ENCODE measurements at places on chromosomes 2 and 18.

GRCh38 chr2:144554492-144555210 lies 34.7 kb upstream of the ZEB2 start:
- DNase-seq: no peak

- DNase-seq: no peak
These were observed 737.8 kb upstream of the HS6ST1 start for GRCh38 chr2:129056309-129056958.

GRCh38 chr2:206158563-206159345 lies 490 bp downstream of the NDUFS1 start:
- no peak for DNase-seq

GRCh38 chr2:115161081-115161770 lies 718.8 kb downstream of the DPP10 start:
- peak; percentile 30 for DNase-seq

- DNase-seq: no peak
These were observed 125.7 kb downstream of the PDE1A start for GRCh38 chr2:182301093-182301492.

GRCh38 chr2:188319838-188320237 lies 28.2 kb downstream of the GULP1 start:
- no peak for DNase-seq

DNA sequence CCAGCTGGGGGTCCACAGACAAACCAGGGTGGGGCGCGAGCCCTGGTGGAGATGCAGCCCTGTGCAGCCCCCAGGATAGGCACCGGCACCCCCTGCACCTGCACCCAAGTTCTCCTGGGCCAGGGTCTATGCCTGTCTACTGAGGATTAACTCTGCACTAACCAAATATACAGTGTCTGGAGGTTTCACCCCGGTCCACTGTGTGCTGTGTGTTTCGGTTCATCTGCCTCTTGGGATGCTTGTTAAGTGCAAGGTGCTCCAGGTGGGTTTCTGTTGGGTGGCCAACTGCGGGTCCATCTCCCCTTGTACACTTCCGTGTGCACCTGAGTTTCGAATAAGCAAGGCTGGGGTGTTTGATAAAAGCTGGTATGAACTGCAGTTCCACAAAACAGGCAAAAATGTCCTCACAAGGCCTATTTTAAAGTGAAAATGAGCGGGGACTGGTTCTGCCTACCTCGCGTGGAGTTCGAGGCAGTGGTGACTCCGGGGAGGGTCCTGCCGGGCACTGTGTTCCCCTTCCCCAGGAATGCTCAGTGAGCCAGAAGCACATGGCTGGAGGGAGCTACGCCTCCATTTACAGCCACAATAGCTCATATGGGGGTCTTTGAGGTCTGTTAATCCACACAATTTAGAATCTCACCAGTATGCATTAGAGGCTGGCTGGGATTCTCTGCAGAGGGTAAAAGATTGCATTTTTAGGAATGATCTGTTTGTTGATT lies 70.7 kb downstream of the EDAR start:
- DNase-seq: no peak

GRCh38 chr18:51537487-51537886 lies 340.0 kb upstream of the MEX3C start:
- DNase-seq: no peak

DNA sequence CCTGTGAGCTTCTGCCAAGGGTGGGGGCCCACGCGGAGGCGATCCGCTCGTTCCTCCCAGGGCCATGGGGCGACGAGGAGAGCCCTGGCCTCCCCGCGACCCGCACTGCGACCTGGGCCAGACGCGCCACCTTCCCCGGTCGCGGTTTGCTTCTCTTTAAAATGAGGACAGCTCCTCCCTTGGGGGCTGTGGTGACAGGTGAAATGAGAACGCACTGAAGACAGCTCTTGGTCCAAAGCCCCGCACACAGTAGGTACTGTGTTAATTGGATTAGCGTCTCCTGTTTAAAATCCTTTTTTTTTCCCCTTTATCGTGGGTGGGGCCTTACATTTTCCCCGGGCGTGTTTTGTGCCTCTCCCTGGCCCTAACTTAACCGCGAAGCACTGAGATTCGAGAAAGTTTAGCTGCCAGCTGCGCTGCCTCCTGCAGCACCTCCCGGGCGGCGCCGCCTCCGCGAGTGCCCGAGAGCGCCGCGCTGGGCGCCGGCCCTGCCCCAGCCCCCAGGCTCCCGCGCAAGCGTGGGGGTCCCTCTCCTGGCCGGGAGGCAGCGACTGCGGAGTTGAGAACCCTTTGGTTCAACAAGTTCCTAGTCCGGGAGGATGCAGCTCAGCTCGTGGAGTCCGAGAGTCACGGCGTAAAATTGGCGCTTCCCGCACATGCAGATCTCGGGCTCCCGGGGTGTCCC lies 1.1 kb downstream of the HPCAL1 start:
- peak; percentile 48 for DNase-seq

DNA sequence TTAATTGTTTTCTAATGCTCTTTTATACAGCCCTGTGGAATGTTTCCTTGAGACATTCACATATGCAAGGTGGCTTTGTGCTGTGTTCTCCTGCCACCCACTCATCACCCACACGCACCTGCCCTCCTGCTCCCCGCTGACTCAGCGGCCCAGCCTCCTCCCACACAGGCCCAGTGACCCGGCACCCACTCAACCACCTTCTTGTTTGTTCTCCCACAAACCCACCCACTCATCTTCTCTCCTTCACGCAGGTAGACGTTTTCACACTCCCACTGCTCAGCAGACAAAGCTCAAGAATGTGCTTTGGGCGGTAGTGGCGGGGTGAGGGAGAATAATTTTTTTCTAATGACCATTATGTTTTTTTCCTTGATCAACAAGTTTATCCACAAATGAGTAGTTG lies 28.6 kb upstream of the NEMP2 start:
- no peak for DNase-seq

DNA sequence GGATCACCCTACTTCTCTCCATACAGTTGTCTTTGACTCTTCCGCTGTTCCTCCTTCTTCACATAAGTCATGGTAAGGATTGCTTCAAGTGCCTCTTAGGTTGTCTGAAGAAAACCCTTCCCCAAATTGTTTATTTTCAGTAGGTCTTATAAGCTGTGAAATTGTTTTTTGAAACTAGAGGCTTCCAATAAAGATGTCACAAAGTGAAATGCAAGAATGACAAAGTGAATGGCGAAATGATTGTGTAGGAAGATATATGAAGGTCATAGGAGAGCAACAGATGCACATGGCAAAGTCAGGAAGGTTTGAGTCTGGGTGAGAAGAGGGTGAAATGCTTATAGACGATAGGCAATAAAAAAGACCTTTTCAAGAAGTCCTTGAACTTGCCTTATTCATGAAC lies 548.8 kb downstream of the PARD3B start:
- no peak for DNase-seq

DNA sequence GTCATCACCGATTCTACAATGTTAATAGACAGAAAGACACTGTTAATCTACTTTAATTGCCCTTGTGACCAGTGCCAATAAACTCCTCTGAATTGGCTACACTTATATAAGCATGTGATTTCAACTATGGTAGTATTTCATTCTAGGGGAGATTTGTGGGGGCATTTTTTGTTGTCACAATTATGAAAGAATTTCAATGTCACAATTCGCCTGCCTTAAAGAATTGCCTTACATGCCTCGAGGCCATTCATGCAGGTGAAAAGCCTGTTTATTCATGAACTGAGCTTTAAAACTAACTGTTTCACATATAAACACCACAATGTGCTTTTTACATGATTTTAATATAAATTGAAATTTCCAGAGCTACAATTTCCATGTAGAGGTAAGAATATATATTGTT lies 162.8 kb downstream of the GCA start:
- no peak for DNase-seq

- peak; percentile 90 for DNase-seq
These were observed 38.6 kb downstream of the ADNP2 start for GRCh38 chr18:80147418-80148325.

- no peak for DNase-seq
These were observed 396.4 kb upstream of the TNP1 start for GRCh38 chr2:217256251-217256650.

GRCh38 chr2:180366481-180366880 lies 359.4 kb upstream of the CWC22 start:
- DNase-seq: no peak

- DNase-seq: no peak
These were observed 83.8 kb upstream of the SERTAD2 start for GRCh38 chr2:64737547-64737946.

GRCh38 chr2:173749315-173749714 lies 215.9 kb downstream of the SP3 start:
- DNase-seq: peak; percentile 31

DNA sequence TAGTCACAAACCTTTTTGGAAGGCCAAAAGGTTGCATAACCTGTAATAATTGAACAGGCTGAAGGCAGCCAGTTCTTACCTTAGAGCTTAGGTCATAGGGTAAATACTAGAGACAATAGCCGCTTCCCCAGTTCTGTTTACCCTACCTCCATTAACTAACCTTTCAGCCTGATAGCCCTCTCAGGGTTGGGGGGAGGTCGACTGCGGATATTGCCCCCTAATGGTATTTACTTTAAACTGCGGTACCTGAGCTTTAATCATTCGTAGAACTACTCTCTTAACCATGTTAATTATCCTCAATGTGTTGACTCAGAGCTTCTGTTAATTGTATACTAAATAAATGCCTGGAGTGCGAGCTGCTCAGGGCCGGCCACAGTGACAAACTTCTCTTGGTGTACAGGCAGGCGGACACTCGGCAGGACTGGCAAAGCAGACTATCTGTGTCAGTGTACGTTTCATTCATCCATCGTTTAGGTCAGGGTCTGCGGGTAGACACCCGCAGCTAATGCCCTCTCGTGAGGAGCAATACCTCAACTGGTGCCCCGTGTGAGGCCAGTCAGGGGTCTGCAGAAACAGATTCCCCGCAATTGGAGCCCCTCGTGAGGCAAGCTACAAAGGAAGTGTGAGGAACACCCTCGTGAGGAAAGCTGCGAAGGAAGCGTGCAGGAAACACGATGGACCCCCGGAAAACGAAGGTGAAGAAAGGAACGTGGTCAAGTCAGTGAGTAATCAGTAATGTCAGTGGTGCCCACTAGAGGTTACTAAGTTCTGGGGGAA lies 115.3 kb upstream of the SCN7A start:
- DNase-seq: no peak

Data from hindlimb muscle (tissue), 1 donor.